NCI-H2029 treated with DMSO at 0.1 percent for 48 hours (cell line): ENCODE measurements at places on chromosomes 16 and 17.

GRCh38 chr17:60391471-60392041 lies 377 bp downstream of the USP32 start:
- peak; percentile 63 for DNase-seq

DNA sequence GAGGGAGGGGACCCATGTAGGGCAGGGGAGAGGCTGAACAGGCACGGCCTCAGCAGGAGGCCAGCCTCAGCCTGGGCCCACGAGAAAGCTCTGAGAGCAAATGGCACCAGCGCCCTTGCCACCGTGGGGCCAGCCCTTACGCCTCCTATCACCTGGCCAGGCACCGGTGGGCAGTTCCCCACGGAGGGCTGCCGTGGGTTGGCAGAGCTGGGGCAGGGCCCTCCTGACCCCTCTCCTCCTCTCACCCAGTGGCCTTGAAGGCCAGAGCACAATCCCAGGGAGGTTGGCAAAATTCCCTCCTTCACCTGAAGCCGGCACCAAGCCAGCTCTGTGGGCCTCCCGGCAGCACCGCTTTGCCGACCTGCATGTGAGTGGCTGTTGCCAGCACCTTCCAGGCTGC lies 53.1 kb upstream of the ENPP7 start:
- DNase-seq: no peak

DNA sequence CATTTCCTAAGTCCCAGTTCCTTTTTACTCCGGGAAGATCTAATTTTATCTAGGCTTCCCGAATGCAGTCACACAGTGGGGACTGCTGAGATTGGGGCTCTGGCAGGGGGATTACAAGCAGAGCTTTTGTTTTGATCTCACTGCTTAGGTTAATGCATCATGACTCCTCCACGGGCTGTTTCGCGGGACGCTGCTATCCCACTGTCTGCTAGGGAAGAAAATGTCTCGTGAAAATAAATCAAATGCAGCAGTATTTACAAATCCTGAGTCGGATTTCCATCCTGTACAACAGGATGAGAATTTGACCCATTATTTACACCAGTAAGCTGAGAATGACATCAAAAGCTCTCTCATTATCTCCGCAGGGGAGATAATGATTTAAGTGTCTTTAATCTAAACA lies 83.8 kb downstream of the CDH11 start:
- no peak for DNase-seq

GRCh38 chr17:77322514-77323412 lies 182.0 kb downstream of the SEC14L1 start:
- DNase-seq: no peak

DNA sequence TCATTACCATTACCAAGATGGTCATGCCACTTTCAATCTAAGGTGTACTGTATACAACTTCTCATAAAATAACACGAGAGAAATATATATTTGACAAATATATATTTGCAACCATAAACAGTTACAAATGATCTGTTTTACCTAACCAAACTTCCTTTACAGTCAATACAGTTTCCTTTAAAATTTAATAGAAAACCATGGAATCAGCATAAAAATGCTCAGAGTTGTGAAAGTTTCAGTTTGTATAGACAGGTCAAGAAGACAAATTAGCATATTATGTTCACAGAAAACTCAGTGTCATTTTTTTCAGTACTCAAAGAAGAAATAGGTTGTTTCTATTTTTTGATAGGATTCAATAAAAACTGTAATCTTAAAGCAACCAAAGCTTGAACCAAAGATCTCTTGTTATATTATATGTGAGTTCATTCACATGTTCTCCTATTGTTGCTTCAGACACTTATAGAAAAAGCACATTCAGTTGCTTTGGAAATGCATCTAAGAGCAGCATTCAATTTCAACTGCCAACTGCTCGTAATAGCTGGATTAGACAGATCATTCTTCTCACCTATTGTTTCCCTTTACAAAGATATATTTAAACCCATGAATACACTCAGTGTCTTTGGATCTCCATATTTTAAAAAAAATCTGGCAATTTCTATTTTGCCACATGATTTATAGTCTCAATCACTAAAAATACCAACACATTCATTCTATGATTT lies 15.1 kb downstream of the SSH2 start:
- no peak for DNase-seq

DNA sequence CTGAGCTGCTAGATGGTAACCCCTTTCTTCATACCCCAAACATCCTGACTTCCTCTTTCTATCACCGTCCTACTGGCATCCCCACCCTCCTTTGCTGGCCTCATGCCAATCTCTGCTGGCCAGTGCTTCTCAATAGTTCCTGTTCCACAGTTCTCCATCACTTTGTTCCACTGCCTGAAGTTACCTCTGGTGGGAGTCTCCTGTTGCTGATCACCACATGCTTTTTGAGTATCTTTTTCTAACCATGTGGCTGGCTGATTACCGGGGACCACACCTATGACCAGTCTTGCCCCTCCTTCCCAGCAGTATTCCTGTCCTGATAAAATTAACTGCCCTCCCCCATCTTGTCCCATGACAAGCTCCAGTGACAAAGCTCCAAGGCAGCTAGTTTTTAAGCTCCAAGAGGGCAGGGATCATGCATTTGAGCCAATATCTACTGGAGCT lies 380.4 kb upstream of the CCL2 start:
- no peak for DNase-seq

DNA sequence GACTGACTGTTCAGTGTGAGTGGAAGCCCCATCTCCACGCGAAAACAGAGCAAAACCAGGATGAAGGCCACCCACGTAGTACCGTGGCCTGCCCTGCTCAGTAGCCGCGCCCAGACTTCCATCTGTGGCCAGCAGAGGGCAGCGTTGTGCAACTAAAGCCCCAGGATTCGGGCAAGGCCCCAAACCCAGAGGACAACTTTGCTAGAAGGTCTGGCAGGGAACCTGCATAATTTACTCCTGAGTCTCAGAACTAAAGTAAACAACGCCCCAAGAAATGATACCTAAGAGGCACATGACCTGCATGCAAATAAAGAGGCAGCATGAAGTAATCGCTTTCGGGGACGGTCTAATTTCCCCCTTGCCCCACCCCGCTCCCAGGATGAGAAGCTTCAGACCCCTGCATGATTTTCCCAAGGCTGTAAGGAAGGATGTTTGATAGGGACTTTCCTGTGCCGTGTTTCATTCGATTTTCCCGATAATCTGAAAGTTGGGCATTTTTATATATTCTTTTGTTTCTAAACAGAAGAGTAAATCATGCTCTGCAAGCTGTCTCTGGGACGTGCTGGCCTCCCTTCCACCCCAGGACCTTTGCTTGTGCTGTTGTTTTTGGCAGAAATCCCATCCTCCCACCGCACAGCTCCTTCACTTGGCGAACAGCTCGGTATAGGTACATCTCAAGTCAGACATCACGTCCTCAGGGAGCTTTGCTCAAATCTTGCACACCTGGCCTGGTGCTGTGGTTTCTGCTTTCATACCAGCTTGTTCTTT lies 18.6 kb downstream of the HSBP1 start:
- DNase-seq: no peak

- no peak for DNase-seq
Observed at GRCh38 chr16:75248536-75249380, 2.7 kb downstream of the BCAR1 start.

GRCh38 chr17:77542551-77543490 lies 402.1 kb downstream of the SEC14L1 start:
- DNase-seq: peak; percentile 65

GRCh38 chr16:2843526-2843925 lies 13.4 kb downstream of the ZG16B start:
- DNase-seq: no peak

DNA sequence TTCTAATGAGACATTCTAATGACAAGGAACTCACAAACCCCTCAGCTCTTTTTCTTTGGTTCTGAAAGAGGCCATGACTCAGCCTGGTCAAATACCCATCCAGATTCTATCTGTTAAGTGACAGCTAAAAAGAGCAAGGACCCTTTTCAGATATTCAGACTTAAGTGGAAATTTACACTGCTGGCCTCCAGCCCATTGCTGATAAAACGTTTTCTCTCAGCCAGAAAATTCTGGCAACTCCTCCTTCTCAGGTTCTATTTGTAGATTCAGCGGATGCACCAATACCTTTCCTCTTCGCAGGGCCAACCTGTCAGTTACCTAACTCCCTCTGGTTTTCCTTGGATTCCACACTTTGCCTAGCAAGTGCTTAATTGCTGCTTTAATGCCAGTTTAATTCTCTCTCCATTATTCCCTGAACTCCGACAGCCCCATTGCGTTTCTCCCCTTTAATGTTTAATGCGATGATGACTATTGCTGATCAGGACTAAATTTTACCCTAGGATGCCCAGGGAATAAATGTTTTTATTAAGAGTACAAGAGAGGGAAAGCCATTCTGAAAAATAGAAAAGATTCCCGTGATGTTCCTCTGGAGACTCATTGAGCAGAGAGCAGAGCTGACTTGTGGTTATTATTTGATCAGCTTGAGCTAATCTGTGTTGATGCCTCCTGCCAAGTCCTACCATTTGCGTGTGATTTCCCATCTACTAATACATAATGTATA lies 35.9 kb upstream of the TOM1L1 start:
- peak; percentile 47 for DNase-seq

DNA sequence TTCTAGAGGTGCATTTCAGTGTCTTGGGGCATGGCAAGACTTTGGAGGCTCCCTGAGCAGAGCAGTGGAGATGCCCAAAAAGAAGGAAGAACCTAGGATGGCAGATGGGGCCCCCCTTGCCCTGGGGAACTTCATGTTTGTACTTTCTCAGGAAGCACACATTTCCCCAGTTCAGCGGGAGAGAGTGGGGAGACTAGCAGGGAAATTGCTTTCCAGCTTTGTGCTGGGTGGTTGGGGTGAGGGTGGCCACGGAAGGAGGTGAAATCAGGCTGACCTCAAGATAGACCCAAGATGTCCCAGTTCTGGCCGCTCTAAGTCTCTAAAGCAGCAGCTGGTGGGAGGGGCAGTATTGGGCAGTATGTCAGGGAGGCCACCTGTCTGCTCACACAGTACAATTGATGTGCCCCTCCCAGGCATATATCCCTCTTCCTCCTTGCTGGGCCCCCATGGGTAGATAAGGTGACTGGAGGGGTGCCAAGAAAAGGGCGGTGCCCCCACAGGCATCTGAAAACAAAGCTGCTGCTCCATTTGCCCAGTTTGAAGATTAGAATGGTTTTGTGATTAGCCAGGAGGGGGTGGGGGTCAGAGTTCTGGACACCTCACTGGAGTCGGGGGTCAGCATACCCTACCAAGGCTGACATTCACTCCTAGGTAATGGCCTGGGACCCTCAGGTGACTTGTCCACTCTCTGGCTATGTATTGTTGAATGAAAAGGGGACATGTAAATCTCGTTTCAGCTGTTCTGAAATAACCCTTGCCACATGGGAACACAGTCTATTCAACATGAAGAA lies 17.1 kb upstream of the NAGLU start:
- DNase-seq: no peak

GRCh38 chr16:66701026-66701425 lies 4.5 kb upstream of the CMTM4 start:
- DNase-seq: no peak

- DNase-seq: no peak
Observed at GRCh38 chr17:12691173-12691572, 25.5 kb downstream of the MYOCD start.

DNA sequence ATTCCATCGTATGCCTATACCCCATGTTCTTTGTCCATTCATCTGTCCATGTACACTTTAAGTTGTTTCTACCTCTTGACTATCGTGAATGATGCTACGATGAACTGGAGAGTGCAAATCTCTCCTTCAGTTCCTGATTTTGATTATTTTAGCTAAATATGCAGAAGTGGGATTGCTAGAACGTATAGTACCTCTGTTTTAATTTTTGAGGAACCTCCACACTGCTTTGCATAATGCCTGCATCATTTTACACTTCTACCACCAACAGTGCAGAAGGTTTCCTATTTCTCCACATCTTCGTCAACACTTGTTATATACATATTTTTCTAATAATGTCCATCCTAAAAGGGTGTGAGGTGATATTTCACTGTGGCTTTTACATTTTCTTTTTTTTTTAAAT lies 43.9 kb downstream of the SDR42E1 start:
- DNase-seq: no peak

DNA sequence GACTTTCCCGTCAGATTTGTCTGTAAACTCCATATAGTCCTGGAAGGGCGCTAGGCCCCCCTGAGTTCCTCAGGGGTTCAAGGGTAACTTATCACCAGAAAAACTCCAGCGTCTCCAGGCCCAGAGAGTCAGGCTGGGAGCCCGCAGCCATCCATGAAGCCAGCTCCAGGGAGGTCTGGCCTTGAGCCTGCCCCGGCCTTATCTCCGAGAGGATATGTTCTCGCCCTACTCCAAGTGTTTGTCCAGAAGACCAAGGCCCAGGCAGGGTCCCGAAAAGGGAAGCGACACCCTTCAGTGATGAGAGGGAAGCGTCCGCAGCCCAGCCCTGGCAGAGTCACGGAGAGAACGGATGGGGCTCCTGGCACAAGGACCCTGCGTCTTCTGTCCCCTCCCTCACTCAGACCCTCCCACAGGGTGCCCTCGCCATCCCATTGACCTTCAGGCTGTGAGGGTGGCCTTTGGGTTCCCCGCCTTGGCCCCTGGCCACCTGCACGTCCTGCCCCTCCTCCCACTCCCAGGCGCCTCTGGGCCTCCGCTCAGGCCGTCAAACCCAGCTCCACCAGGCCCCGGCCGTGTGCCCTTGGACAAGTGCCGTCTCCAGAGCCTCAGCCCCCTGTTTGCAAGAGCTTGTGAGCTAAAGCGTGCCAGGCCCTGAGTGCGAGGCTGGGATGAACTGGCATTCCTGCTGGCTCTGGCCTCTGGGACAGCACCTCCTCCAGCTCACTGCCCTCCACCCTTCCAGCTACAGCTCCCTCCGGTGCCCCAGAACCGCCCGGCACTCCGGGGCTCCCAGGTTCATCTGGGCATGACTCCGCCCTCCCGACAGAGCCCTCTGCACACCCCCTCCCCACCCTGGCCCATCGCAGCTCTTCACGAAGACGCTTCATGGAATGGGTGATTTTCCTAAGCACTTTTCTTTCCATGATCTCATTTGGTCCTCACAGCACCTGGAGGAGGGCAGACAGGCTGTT lies 83.4 kb downstream of the ZDHHC7 start:
- DNase-seq: no peak
